ENCODE measurements at places on chromosomes 12 and 14.

DNA sequence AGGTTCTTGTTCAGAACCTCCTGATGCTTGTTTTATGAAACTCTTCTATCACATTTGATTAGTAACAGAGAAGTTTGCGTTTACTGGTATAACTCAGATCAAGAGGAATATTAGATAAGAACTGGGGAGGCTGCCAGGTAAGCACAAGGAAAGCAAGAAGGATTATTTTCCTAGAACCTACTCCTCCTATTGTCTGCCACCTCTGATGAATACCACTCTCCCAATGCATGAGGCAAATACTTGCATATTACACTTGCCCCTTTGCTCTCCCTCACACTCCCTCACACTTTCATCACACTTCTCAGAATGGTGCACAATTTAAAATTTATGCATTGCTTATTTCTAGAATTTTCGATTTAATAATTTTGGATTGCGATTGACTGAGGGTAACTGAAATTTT, 43.6 kb downstream of the LIN7A start:
- DNase-seq: no peak

DNA sequence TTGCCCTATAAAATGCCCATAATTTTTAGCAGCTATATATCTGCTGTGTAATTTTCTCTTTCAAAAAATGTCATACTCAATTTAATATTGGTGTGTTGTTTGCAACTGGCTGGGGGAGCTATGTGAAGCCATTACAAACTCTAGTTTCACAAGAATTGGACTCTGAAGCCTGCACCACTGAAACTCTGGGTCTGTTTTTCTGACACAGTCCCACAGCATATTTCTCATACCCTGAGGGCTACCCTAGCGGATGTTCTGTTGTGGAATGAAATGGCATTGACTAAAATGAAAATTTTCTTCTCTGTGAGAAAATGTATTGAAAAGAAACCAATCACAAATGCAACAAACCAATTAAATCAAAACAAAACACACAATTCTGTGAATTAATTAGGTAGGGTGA, 284.6 kb upstream of the NPAS3 start:
- DNase-seq: no peak

DNA sequence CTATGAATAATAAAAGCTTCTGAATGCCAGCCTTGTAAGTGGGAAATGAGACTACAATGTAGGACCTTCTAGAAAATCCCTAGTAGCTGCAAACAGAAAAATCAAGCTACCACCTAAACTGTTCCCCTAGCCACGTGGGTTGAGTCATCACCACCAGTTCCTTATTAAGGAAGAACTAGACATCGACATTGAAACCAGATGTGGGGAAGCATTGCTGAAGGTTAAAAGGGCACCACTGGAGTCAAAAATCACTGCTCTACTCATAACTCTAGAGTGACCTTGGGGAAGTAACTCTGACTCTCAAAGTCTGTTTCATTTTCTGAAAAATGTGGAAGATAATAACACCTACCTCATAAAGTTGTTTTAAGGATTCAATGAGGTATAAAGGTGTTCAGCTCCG, 9.4 kb upstream of the CNIH1 start:
- DNase-seq: no peak

- DNase-seq: no peak
These were observed 78.0 kb downstream of the AKAP6 start for GRCh38 chr14:32407130-32407529.

- no peak for DNase-seq
These were observed 8.5 kb downstream of the WSB2 start for GRCh38 chr12:118052324-118053070.
